ENCODE measurements at places on chromosomes 1 and 21.

DNA sequence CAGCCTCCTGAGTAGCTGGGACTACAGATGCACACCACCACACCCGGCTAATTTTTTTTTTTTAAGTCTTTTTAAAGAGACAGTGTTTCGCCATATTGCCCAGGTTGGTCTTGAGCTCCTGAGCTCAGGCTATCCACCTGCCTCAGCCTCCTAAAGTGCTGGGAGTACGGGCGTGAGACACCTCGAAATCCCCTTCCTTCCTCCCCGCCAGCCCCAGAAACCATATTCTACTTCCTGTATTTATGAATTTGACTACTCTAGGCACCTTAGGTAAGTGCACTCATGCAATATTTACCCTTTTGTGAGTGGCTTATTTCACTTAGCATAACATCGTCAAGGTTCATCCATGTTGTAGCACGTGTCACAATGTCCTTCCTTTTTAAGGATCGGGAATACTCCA lies 6.9 kb upstream of the LRP8 start:
- no peak for DNase-seq

- no peak for DNase-seq
Observed at GRCh38 chr1:81948495-81948894, 147.8 kb downstream of the ADGRL2 start.

DNA sequence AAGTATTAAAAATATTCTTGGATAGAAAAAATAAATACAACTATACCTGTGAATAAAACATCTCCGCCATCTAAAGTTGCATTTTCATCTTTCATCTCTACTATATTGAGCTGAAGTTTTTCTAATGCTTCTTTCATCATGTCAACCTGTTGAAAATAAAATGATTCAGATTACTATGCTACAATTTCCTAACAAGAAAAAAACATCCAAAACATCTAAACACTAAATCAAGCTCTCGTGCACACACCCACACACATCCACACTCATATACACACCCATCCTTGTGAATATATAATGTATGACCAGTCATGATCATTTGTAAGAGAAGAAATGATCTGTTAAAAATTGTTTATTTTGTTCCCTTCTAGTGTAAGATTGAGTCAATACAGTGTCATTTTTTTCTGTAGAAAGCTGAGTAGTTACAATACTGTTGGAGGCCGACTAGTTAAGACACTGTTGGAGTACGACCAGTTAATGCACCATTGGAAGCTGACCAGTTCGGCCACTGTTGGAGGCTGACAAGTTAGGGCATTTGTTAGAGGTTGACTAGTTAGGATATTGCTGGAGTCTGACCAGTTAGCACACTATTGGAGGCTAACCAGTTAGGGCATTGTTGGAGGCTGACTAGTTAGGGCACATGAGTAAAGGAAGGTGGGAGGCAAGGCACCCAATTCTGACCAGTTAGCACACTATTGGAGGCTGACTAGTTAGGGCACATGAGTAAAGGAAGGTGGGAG lies 82.4 kb upstream of the BCL10 start:
- no peak for DNase-seq

- no peak for DNase-seq
Observed at GRCh38 chr1:2837823-2838222, 36.3 kb upstream of the TTC34 start.

DNA sequence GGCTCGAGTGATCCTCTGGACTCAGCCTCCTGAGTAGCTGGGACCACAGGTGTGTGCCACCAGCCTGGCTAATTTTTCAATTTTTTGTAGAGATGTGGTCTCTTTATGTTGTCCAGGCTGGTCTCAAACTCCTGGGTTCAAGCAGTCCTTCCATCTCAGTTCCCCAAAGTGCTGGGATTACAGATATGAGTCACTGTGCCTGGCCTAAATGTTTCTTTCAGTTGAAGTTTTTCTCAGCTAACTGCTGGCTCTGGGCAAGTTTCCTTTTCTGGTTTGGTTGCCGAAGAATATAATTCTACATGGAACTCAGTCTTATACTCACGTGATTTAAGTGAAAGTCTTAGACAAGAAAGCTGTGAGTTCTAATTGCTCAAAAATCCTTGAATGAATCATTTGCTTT lies 57.0 kb downstream of the SASS6 start:
- no peak for DNase-seq

- peak; percentile 82 for DNase-seq
Observed at GRCh38 chr1:235513495-235514366, 9.5 kb upstream of the B3GALNT2 start.

DNA sequence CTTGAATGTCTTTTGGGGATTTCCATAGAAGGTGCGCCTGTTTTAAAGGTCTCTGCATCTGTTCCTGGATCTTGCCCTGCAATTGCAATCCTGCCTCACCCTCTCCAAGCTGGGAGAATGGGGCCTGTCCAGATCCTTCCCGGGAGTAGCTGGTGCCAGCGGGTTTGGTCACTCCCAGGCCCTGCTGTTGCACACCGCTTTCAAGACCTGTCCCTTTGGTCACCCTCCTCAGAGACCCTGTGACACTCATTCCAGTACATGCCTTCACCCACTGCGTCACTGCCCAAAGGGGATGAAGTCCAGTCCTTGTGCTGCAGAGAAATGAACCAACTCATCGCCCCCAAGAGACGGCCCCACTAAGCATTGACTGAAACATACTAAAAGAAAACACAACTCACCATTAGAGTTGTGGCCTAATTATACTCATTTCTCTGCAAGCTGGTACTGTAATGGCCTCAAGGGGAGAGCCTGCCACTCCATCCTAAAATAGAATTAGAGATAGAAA lies 1.9 kb upstream of the IRF2BP2 start:
- DNase-seq, result peak; percentile 51

GRCh38 chr1:4959216-4959615 lies 304.8 kb downstream of the AJAP1 start:
- no peak for DNase-seq

- peak; percentile 100 for DNase-seq
Observed at GRCh38 chr21:34836103-34836932, 167.5 kb downstream of the CLIC6 start.

DNA sequence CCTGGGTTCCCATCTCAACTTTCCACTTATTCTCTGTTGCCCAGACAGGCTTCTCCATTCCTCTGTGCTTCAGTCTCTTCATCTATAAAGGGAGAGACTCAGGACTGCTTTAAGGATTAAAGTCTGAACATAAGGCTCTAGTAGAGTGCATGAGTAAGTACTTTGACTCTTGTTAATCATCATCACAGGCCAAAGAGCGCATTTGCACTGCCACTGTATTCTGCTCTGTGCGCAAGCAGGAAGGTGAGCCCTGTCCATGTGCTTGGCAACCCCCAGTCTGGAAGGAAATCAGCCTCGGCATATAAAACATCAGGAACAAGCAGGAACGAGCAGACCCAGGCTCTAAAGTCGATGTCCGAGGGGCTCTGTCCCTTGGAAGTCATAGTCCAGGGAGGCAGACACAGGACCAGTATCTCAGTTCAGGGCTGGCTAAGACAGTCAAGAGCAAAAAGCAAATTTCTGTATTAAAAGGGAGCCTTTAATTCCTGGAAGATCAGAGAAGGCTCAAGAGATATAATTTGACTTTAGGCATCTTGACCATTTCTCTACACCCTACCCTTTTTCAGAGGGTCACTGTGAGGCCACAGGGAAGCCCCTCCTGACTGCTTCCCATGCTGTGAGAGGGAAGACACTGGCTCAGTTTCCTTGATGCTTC lies 131.2 kb downstream of the TRABD2B start:
- no peak for DNase-seq

DNA sequence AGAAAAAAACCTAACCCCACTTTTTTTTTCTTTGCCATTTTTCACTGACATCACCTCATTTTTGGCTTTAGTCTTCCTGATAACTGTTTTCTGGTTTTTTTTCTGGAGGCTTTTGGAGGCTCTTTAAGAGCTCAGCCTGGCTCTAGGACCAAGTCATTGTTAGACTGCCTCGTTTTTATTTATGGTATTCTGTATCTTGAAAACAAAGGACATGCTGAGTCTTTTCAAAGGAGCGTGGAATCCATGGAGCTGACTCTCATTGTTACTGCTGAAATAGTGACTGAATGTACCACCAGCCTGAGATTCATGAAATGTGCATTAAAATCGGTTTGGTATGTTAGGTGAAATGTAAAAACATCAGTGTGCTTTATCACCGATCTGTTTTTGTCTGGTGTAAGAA lies 28.0 kb downstream of the RASAL2 start:
- DNase-seq, result no peak

- no peak for DNase-seq
Observed at GRCh38 chr1:187383366-187383765, 554.6 kb downstream of the PLA2G4A start.

GRCh38 chr1:111204983-111205713 lies 4.7 kb upstream of the DENND2D start:
- DNase-seq, result peak; percentile 64

DNA sequence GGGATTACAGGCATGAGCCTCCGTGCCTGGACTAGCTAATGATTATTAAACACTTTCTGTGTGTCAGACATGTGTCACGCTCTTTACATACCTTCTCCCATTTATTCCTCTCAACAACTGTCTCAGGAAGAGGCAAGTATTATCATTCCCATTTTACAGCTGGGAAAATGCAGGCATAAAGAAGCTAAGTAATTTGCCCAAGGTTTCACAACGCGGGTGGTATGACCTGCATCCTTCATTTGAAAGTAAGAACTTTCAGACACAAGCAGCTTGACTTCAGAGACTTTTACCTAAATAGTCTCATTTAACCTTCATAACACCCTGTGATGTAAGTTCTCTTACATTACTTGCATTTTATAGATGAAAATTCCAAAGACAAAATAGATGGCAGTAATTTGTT lies 1.0 kb upstream of the ZSCAN20 start:
- no peak for DNase-seq

DNA sequence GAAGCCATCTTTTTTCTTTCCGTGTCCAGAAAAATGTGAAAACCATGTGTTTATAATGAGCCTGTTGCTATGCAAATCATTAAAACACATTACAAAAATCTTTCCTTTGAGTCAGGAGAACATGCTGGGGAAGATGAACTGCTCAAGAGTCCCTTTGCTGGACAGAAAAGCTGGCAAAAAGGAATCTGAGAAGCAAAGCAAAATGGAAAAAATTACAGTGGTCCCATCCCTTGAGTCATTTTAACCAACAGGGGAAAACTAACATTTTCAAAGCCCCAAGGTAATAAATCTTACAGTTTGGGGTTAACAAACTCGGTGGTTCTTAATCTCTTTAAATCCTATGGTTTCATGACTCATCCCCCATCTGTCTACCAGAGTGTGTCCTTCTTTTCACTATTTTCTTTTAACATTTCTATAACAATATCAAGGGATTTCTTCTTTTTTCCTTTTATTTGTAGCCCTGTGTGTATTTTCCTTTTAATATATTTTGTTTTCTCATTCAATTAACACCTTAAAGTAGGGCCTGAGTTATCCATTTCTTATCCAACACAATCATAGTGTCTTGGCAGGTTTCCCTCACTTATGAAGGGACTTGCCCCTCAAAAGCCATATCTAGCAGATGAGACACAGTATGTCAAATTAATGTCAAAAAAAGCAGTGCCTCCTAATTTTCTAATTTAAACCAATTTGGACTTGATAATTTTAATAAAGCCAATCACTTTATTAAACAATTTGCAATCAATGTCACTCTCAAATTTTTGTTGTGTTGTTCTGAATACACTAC lies 105.4 kb downstream of the PTPN14 start:
- no peak for DNase-seq

- DNase-seq, result peak; percentile 73
Observed at GRCh38 chr1:206935491-206936067, 10.7 kb downstream of the PIGR start.

GRCh38 chr1:157240495-157241184 lies 102.4 kb upstream of the ETV3 start:
- DNase-seq, result no peak

- DNase-seq, result peak; percentile 46
Observed at GRCh38 chr1:56330391-56331026, 248.9 kb downstream of the PLPP3 start.

- no peak for DNase-seq
Observed at GRCh38 chr1:214660190-214660589, 57.2 kb downstream of the CENPF start.

- peak; percentile 65 for DNase-seq
Observed at GRCh38 chr1:84141182-84142003, 2.7 kb upstream of the PRKACB start.

DNA sequence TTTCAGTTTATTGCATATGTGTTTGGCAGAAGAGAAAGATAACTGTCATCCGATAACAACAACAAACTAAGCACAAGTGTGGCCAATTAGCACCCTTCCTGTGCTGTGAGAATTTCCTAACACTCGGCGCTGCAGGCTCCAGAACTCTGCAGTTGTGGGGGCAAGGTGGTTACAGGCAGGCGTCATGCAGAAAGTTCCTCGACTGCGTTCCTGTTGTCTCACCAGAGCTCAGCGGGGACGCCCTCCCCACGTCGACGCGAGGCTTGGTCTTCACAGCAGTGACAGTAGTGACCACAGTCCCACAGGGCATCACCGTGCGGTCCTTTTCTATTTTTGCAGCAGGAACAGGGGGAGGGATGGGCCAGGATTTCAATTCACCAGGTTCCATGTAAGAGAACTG lies 27.6 kb upstream of the PRDM15 start:
- no peak for DNase-seq

GRCh38 chr1:17665950-17666720 lies 89.0 kb upstream of the ACTL8 start:
- DNase-seq, result no peak

DNA sequence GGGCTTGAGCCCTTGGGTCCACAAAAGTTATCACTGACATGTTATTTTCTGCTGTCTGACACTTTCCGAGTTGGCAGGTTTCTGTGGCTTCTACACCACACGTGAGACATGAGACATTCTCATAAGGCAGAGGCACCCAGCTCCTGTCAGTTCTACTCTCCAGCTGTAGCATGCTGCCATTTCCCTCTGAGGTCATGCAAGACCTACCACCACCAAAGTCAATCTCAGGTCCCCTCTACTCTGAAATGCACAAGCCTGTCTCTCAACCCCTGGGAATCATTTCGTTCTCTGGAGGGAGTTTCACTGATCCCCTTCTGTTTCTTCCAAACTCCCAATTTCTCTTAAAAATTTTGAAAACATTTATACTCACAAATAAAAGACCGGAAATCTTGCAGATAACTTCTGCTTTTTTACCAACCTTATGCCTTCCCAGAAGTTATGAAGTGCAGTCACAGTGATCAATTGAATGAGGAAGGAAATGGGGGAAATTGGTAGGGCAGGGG lies 39.5 kb upstream of the CR2 start:
- peak; percentile 69 for DNase-seq

DNA sequence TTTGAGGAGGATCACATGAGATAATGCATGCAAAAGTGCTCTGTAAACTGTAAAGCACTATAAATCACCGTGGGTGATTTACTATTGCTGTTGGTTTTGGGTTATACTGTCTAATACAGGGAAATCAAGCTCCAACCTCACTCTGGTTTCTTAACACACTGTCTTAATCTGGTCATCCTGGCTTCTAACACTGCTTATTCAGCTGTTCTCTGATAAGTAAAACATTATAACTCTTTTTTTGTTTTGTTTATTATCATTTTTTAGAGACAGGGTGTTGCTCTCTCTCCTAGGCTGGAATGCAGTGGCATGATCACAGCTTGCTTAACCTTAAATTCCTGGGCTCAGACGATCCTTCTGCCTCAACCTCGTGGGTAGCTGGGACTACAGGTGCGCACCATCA lies 21.9 kb upstream of the LSM10 start:
- DNase-seq, result no peak

- no peak for DNase-seq
Observed at GRCh38 chr1:203199002-203199401, 12.5 kb upstream of the CHI3L1 start.
